ENCODE measurements at places on chromosomes 1 and 21. TPM values are rescaled to one million over a fixed set of nuclear protein-coding genes. Genes with fewer than 3 reads are reported as not detected.
A peak's percentile ranks its signal among the peaks of the same experiment; 100 is the strongest.

DNA sequence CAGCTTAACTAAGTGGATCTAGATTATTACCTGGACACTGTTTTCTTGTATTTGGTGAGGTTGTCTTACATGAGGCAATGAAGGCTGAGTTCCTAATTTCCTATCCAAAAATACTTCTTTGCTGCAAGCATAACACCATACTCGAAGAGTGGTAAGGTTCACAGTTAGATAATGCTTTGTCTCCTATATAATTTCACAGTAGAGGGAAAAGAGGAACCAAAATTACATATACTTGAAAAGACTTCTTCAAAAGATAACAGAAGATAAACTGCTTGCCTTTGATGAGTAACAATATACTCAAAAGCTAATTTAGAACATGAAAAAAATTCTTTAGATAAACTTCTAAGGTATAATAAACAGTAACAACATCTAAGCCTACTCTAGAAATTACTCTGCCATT, 20.4 kb downstream of the USP33 start:
- no peak for DNase-seq

GRCh38 chr1:21397813-21398188, 42.1 kb upstream of the NBPF3 start:
- DNase-seq: no peak

DNA sequence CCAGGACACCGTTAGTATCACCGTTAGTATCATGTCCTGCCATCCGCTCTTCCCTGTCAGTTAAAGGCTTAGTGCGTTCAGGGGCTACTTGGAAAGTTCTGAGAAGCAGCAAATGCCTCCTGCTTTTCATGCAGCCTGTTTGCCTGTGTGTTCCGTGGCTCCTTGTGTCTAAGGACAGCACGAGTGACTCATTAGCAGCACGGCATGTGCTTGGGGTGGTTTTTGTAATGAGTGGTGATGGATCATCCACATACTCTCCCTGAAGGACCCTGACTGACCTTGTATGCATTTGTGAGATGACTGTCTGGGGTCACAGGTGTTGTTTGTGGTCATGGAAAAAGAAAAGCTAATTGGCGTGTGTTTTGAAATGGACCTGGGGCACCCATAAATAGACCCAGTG, 221.9 kb downstream of the PBX1 start:
- DNase-seq: no peak

DNA sequence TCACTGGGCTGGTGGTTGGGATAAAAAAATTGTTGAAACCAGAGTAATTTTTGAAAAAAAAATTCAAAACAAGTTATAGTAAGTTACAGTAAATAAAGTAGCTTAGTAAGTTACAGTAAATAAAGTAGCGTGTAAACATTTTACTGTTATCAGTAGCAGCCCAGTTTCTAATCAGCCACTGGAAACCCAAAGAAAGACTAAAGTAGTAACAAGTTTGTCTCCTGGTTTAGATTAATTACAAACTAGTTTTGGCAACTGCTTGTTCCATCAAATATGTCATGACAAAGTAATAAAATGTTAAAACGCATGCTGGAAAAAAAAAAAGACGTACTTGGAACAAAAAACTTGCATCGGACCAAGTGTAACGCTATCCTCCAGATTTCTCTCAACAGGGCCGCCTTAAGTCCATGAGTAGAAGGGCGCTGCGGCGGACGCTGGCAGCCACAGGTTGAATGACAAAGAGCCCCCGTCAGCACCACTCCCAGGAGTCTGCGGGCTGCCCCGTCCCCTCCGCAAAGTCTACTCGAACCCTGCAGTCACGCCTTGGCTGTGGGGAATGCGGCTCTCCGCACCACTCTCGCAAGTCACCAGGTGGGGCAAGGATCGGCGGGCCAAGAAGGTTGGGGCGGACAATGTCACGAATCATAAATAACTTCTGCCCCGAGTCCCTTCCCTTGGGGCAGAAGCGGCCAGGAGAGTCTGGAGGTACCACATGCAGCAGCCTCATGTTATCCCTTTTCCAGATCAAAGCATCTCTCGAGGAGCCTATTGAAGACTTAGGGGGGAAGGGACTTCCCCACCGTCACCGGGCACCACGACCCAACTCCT, 837 bp downstream of the SLC16A1 start:
- peak; percentile 20 for DNase-seq

DNA sequence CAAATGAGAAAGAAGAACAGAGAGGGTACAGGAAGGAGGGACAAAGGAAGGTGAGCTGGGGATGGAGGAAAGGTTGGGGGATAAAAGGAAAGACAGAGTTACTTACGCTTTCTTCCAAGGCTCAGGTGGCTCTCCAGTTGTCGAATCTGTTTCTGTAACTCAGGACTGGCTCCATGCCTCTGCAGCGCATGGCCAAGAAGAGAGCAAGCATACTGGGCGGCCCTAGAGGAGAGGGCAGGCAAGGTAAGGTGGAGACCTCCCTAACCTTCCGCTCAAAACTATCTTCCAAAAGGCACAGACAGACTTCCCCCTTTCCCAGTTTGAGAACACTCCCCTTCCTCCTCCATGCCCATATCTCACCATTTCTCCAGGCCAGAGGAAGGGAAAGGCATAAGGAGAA, 922 bp downstream of the PEX11B start:
- DNase-seq: no peak

GRCh38 chr1:196531737-196532524, 76.3 kb downstream of the KCNT2 start:
- no peak for DNase-seq

DNA sequence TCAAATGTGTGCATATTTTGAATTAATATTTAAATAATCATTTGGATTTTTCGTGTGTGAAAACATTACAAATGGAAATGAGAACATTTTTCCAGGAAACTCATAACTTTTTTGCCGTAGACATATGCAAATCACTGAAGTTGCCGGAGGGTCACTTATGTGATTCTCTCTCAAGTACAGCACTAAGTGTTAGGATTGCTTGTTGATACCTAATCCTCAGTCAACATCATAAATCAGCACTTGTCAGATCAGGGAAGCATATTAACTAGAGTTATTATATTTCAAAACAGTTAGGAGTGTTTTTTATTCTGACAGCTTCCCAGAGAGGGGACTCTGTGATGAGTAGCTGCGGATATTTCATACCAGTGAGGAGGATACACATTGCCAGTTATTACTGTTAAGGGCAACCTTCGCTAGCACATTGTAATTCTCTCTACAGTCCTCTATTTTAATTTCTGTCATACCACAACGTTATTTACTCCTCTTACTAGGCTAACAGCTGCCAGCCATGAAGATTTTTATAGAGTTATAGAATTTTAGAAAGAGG, 41.5 kb downstream of the NCAM2 start:
- DNase-seq: no peak

DNA sequence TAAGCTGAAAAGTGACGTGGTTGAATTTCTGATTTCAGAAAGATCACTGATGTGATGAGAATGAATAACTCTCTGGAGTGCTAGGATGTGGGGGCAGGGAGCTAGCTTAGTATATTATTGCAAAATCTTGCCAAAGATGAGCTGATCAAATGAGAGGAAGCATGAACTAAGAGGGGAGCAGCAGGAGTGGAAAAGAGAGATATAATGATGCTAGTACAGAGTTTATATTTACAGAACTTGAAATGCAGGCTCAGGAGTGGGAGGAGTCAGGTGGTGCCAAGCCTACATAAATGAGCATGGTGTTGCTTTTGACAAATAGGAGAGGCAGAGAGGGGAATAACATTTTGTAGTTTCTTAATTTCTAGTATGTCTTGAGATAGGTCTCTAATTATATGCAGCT, 38.1 kb upstream of the NBL1 start:
- no peak for DNase-seq

DNA sequence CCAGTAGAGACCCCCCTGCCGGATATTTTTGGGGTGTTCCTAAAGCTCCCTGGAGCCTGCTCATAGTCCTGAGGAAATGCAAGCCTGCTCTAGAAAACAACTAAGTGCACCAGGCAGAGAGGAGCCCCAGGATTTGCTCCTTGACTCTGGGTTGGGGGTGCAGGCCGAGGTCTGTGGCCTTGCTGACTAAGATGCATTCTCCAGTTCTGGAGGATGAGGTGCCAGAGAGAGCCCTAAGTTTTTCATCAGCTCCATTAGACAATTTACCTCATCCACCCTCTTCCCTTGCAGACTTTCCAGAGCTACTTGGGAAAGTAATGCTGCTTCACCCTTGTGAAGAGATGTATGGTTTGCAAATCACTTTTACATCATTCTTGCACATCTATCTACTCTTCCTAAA, 9.1 kb downstream of the TUFT1 start:
- DNase-seq: no peak

DNA sequence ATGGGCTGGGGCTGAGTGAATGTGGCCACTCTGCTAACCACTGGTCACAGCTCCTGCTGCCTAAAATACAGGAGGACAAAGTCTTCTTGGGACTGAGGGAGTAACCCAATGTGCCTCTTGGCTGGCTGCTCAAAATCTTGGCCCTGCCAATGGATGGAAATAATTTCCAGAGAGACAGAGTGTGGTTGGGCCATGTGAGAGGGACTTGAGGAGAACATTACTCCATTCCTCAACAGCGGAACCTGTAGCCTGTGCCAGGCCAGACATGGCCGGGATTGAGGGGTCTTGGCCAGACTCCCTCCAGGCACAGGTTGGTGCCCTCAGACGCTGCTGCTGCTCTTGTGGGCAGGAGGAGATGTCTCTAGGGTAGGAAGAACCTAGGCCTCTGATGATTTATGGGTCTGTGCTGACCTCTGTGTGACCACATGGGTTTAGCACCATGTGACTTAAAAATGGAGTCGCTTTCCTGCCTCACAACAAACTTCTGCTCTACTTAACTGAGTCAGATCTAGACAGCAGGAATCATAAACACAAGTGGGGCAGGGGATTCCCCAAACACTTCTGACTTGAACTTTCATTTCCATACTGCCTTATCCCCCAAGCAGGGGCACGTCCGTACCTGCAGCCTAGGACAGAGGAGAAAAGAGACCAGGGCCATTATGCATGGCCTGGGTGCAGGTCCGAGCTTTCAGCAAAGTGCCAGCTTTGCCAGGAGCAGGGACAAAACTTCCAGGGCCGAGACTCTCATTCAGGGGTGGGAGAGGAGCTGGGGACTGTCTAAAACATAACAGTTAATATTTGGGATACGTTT, 79.2 kb downstream of the CD34 start:
- DNase-seq: no peak

DNA sequence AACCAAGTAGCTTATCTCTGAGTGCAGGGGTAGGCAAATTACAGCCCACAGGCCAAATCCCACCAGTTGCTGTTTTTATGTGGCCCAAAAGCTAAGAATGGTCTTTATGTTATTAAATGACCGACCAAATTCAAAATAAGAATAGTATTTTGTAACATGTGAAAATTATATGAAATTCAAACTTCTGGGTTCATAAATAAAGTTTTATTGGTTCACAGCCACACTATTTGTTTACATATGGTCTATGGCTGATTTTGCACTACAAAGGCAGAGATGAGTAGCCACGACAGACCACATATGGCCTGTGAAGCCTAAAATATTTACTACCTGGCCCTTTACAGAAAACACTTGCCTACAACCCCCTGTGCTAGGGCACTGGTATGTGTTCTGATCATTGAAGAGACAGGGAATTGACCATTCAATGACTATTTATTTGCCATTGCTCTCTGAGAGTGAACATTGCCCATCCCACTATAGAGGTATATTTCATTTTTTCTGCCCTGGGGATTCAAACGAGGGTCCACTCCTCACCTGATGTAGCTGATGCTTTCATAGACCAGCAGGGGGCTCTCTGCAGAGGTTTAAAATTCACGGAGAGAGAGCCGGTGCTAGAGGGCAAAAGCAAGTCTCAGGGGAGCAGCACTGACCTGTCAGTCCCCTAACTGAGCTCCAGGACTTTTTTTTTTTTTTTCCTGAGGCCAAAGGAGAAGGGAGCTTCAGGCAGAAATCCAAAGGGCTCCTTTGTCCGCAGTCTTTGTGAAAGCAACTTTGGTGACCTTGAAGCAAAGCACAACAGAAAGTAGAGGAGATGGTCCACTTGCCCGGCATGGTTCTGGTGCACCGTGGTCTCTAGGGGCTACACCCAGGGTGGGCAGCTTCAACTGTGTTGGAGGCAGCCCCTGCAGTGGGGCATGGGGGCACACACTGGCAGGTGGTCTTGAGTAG, 7.3 kb upstream of the GNL2 start:
- DNase-seq: no peak

DNA sequence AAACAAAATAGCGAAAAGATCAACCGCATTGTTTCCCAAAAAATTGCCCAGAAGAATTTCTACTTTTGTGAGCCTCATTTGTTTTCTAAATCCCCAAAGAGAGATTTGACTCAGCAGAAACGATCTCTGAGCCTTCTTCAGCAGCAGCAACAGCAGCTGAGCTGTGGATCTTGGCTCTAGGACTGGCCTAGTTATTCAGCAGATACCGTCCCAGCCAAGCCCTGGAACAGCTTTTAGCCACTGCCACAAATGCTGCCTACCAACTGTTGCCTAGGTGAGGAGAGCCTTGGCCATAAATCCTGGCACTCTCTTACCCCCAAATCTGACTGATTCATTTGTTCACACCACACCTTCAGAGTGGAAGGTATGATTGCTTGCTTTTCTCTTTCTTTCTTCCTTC, 320.1 kb downstream of the TGFB2 start:
- DNase-seq: peak; percentile 12

- DNase-seq: no peak
These were observed 30.3 kb upstream of the KCNQ4 start for GRCh38 chr1:40753142-40753882.

- DNase-seq: no peak
These were observed 100.2 kb downstream of the SMYD2 start for GRCh38 chr1:214380986-214381695.

- DNase-seq: peak; percentile 93
These were observed 2.7 kb downstream of the IL10RB start for GRCh38 chr21:33268737-33269441.

ETV3L gene
- total RNA-seq: not detected

GPR61 gene
- total RNA-seq: 1.2 TPM

CAPN9 gene
- 0.59 TPM for total RNA-seq

ITLN1 gene
- total RNA-seq: 0.96 TPM

CYP4Z1 gene
- 2.0 TPM for total RNA-seq

FABP3 gene
- 25.0 TPM for total RNA-seq

HPDL gene
- total RNA-seq: 0.41 TPM

BRINP2 gene
- total RNA-seq: not detected

CRP gene
- total RNA-seq: not detected

FHL3 gene
- total RNA-seq: 40.6 TPM

FAM72B gene
- 0.97 TPM for total RNA-seq
